ENCODE measurements at places on chromosomes 3 and 15.
A peak's percentile ranks its signal among the peaks of the same experiment; 100 is the strongest.

DNA sequence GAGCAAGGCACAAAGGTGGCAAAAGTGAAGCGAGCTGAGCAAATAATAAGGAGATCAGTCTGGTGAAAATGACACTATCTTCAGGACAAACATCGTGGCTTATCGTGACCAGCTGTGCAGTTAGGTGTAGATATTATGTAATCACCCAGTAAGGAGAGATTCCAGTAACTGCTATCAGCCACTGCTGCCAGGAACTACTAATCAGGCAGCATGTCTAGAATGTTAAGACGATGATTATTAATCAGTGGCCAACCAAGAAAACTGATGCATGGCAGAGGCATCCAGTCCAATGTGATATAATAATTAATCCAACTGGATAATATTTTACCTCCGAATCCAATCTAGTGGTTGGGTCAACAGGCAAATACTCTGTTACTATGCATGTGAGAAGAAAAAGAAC is 252.7 kb upstream of the ZPLD1 start:
- no peaks in the 10 kb centered on the region for H3K36me3 ChIP-seq
- H3K27ac ChIP-seq, result no peak overlapping the region
- peaks cover 3% of the 10 kb centered on the region for H3K4me1 ChIP-seq
- no peaks in the 10 kb centered on the region for H3K27me3 ChIP-seq

- no peak overlapping the region for H3K27ac ChIP-seq
- DNase-seq, result no peak
- H3K4me1 ChIP-seq, result peaks cover 23% of the 10 kb centered on the region
- no peaks in the 10 kb centered on the region for H3K27me3 ChIP-seq
Observed at GRCh38 chr15:85047271-85047948, 65.8 kb downstream of the PDE8A start.

- no peaks in the 10 kb centered on the region for H3K27me3 ChIP-seq
- no peak overlapping the region for H3K27ac ChIP-seq
- no peak overlapping the region for H3K4me3 ChIP-seq
- no peaks in the 10 kb centered on the region for H3K36me3 ChIP-seq
- no peak for DNase-seq
- H3K4me1 ChIP-seq, result no peaks in the 10 kb centered on the region
Observed at GRCh38 chr3:60225848-60226247, 1025.4 kb downstream of the FHIT start.

DNA sequence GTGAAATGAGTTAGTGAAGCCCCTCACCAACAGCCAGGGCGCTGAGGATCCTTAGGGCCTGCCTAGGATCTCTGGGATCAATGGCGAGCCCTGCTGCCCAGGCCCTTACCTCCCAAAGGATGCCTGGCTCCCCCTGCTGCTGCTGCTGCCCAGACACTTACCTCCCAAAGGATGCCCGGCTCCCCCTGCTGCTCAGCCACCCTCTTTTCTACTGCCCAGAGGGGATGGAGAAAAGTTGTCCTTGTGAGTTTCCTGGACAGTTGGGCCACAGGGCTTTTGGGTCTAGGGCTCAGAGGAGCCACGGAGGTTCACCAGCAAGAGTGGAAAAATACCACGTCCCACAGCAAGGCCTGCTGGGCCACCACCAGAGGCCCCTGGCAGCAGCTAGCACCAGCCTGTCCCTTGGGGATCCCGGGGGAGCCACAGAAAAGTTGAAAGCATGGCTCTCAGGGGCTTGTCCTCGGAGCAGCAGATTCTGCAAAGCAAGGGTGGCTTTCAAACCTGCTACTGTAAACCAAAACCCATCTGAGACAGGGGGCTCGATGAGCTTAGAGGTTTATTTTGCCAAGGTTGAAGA is 59.4 kb downstream of the SLC6A6 start:
- H3K4me1 ChIP-seq, result peaks cover 13% of the 10 kb centered on the region
- H3K4me3 ChIP-seq, result no peak overlapping the region
- no peaks in the 10 kb centered on the region for H3K27me3 ChIP-seq

DNA sequence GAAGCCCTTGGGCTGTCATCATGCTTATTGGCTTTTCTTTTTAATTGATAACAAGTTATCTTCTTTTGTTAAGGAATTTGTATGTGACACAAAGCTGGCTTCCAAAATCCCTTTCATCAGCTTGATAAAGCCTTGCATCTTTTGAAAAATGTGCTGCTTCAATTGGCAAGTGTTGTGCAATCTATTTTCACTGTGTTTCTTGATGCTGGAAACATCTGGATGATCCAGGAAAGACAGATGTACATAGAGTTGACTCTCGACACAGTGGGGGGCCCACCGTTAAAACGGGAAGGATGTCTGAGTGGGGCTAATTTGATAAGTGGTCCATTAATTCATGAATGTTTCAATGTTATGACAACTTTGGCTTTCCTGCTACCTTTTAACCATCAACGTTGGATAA is 158.3 kb upstream of the WNT5A start:
- no peak overlapping the region for H3K27ac ChIP-seq
- no peak for DNase-seq
- H3K4me1 ChIP-seq, result no peaks in the 10 kb centered on the region

DNA sequence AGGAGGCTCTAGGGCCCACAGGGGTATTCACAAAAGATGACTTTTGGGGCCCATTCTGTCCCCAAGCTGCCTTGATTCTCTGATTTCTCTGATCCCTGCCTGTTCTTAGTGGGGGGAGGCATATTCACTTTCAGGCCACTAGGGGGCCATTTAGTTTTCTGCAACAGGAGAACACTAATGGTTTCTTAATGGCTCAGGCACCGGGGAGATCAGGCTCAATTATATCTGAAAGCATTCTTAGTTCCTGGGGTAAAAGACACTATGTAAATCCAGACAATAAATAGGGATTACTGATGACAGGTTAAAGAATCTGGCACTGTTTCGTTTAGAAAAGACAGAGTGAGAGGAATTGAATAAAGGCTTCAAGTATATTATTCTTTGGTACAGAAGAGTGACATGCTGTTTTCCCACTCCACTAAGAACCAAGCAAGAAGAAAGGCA is 2.5 kb upstream of the INAFM2 start:
- peak; percentile 73 for DNase-seq
- no peak overlapping the region for H3K27ac ChIP-seq
- H3K4me1 ChIP-seq, result peaks cover 26% of the 10 kb centered on the region
- H3K4me3 ChIP-seq, result no peak overlapping the region

DNA sequence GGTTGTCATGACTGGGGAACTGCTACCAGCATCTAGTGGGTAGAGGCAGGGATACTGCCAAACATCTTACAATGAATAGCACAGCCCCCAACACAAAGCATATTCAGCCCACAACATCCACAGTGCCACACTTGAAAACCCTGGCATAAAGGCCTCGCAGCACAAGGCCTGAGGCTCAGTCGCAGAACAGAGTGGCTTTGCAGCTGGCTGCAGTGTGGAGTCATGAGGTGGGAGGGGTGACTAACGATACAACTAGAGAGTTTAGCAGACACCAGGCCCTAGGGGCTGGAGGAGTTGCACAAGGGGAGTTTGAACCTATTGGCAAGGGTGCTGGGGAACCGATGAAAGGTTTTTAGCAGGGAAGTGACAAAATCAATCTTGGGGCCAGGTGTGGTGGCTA is 32.1 kb downstream of the GRK7 start:
- peak overlapping the region; percentile 98 for H3K27ac ChIP-seq
- peaks cover 3% of the 10 kb centered on the region for H3K36me3 ChIP-seq
- H3K4me3 ChIP-seq, result no peak overlapping the region
- H3K4me1 ChIP-seq, result peaks cover 56% of the 10 kb centered on the region
- no peak for DNase-seq

Data from activated CD4-positive, alpha-beta T cell treated with anti-CD3 and anti-CD28 coated beads, Interleukin-2, amount 10 ng/mL, durations not matched to agents 7 days and 5 days (primary cell).